ENCODE measurements at places on chromosomes 11 and 22. TPM values are rescaled to one million over a fixed set of nuclear protein-coding genes. Genes with fewer than 3 reads are reported as not detected.
A peak's percentile ranks its signal among the peaks of the same experiment; 100 is the strongest.

GRCh38 chr11:34523053-34523452, 9.5 kb upstream of the ELF5 start:
- DNase-seq, result no peak

ALG12 gene
- total RNA-seq, result 8.6 TPM

GRCh38 chr11:63567044-63567840, 4.1 kb upstream of the PLAAT2 start:
- no peak for DNase-seq

DNA sequence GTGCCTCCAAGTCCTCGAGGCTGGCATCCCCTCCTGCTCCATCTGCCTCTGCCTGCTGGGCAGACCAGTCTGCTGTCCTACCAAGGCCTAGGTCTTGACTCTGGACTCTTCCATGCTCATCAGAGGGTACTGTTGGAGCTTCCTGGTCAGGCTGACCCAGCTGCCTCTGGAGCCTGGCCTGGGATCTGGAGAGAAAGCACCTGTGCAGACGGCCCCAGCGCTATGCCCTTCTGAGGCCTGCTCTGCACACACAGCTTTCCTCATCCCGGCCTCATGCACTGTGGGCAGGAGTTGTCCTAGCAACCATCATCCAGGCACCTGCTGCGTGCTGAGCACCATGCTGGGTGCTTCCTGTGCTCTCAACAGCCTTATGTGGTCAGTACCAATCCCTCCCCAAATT, 70.8 kb downstream of the CDKN1C start:
- DNase-seq, result no peak

- peak; percentile 82 for DNase-seq
Measured at GRCh38 chr11:73350908-73351636, 25.1 kb upstream of the RELT start.

TMA7B gene
- not detected for total RNA-seq

GRCh38 chr11:125171974-125172373, 7.4 kb downstream of the PKNOX2 start:
- no peak for DNase-seq

AIFM3 gene
- total RNA-seq, result 4.5 TPM

GRCh38 chr11:70915158-70915985, 337.0 kb downstream of the SHANK2 start:
- DNase-seq, result no peak

DNA sequence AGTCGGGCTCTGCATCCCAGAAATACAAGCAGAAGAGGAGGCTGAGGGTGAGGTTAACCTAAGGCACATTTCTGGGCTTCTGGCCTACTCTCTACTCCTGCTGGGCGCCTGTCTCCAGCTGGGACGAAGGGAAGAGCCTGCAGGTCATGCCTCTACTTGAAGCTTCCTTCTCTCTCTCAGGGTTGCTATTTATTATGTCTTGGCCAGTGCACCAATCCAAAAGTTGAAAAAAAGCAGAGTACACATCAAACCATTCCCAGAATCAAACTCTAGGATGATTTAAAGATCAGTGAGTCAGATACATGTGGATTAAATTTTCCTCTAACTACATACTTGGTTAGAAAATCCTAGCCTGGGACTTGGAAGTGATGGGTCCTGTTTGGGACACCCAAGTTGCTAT, 60.2 kb upstream of the CDON start:
- DNase-seq, result no peak

- no peak for DNase-seq
Measured at GRCh38 chr11:99519095-99519494, 498.3 kb downstream of the CNTN5 start.
